Hematopoietic multipotent progenitor cell (in vitro differentiated cells): ENCODE measurements at places on chromosomes 4 and X.

- DNase-seq = no peak
These were observed 40.6 kb downstream of the DOCK11 start for GRCh38 chrX:118536204-118536603.

DNA sequence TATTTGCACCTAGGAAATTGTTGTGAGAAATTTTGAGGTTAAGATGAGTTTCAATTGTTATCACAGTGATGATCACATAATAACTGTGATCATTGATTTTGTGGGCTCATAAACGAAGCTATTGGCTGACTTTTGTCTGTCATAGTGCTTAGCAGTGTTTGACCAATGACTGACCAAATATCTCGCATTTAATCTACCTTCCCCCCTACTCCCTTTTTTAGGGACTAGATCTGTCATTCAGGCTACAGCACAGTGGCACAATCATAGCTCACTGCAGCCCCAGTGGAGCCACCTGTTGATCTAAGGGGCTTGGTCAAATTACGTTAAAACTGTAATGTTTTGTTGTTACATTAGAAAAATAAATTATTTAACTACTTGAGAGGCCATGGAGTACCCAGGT is 1.5 kb downstream of the FUNDC2 start:
- no peak for DNase-seq

GRCh38 chr4:52588097-52588496 is 71.0 kb downstream of the USP46 start:
- peak; percentile 36 for DNase-seq

GRCh38 chr4:153036931-153037482 is 100.9 kb downstream of the FHDC1 start:
- no peak for DNase-seq

DNA sequence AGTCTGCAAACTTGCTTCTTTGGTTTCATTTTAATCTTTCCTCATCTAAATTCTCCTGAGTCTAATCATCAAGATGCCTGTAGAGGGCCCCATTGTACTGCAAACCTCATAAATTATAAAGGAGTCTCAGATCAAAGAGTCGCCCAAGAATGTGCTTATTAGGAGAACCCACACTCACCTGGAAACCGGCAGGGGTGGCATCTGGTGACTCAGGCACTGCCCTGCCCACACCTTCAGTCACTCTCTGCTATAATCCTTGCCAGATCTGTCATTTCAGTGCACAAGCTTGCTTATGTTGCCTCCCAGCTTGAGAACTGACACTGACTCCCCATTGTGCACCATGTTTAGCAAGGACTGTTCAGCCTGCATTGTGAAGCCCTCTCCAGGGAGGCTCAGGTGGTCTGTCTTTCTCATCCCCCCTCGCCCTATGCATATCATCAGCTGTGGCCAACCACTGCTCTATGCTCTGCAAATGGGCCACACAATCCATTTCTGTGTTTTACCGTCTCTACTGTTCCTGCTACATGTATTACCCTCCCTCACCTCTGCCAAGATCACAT is 12.4 kb downstream of the EPGN start:
- no peak for DNase-seq

DNA sequence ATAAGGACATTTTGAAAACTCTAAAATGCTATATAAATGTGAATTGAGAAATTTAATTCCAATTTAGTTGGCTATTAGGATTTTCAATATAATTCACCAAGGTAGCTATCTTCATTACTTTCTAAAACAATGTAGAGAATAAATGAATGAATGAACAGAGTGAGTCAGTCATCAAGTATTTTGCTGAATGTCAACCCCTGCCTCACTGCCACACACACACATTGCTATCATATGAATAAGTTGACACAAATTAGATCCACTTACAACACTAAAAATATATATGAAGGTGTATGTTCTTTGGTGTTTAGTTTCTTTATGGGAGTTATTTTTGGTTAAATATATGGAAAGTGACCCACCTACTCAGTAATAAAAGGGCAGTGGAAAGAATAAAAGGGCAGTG is 141.4 kb upstream of the SMIM10 start:
- no peak for DNase-seq

- DNase-seq = no peak
These were observed 123.6 kb upstream of the RBPJ start for GRCh38 chr4:26197018-26197779.

- no peak for DNase-seq
These were observed 84.8 kb downstream of the PDE5A start for GRCh38 chr4:119543779-119544178.

DNA sequence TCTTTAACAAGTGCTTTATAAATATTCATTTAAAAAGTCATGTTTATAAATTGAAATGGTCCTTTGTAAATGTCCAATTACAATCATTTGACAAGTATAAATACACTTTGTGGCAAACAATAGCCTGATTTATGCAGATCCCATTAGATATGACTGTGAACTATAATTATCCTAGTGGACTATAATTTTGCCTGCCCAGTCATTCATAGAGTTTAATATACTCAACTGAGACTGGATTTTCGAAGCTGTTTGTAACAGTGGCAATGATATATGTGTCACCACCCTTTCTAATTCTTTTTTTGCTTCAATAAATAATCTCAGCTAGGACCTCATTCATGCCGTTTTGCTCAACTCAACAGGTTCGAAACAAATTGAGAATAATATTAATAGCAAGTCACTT is 732.0 kb downstream of the PCDH18 start:
- DNase-seq = no peak
